ENCODE measurements at places on chromosomes 7 and 10.

DNA sequence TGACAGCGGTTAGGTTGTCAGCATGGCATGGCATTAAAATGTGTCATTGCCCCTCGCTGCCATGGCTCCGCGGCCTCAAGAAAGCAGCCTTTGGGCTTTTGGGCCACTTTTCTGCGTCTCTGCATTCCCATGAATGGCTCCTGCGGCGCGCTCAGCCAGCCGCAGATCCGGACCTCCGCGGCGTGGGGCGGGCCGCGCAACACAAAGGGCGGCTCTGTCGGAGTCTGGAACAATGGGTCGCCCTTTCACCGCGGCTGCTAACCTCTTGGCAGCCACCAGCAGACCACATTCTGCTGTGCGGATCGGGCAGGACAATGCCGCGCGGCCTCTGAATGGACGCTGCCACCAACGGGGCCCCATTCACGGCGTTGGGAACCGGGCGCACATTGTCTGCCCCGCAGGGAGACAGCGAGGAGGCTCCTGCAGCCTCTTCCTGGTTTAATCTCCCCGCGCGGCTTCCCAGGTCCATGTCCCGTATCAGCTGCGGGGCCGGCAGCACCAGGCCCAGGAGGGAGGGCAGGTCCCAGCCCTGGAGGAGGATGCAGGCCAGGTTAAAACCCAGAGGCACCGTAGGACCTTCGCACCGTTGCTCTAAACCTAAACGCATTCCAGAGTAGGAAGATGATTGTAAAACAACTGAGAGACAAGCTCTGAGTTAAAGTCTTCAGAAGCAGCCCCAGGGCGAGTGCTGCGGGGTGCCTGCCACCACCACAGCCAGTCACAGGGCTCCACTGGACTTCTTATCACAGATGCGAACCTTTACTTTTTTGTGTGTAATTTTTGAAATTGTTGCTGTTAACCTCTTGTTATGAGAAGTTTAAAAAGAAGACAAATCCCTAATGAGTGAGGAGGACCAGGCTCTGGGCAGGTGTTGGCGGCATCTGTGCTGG is 71.6 kb downstream of the NKX6-2 start:
- no peak for DNase-seq

GRCh38 chr10:31620226-31621151 is 301.5 kb downstream of the ZEB1 start:
- DNase-seq: no peak

DNA sequence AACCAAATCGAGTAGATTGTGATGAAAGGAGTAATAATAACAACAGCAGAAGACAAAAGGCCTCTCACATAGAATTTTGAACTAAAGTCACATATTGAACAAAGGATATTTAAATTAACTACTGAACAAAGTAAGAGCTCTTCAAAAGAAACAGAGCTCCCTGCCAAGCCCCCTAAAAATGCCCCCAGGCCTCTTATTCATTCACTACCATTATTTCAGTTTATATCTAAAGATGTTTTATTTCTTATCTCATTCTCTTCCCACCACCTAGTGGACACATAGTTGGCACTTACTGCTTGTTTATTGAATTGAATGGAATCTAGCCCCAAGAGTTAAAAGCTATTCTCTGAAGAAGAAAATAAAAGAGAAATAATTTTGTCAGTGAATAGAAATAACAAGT is 37.4 kb downstream of the VCL start:
- no peak for DNase-seq

DNA sequence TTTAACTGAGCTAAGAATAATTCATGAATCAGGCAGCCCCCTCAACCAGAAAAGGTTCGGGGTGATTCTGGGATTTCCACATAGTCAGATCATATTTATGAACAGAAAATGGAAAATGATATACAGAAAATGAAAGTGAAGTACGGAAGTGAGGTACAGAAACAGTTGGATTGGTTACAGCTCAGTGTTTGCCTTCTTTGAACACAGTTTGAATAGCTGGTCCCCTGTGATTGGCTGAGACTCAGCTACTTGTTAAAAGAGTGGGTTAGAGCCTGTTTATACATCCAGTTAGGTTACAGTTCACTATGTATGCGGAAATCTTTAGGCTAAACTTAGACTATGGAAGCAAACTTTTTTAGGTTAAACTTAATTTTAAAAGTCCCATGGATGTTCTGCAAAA is 511.7 kb downstream of the PLXDC2 start:
- DNase-seq: no peak
